ENCODE measurements at places on chromosomes 16 and 17.

- no peak for DNase-seq
Observed at GRCh38 chr16:15689290-15689689, 39.2 kb downstream of the NDE1 start.

GRCh38 chr17:40349895-40350688, 14.4 kb downstream of the GJD3 start:
- no peak for DNase-seq

DNA sequence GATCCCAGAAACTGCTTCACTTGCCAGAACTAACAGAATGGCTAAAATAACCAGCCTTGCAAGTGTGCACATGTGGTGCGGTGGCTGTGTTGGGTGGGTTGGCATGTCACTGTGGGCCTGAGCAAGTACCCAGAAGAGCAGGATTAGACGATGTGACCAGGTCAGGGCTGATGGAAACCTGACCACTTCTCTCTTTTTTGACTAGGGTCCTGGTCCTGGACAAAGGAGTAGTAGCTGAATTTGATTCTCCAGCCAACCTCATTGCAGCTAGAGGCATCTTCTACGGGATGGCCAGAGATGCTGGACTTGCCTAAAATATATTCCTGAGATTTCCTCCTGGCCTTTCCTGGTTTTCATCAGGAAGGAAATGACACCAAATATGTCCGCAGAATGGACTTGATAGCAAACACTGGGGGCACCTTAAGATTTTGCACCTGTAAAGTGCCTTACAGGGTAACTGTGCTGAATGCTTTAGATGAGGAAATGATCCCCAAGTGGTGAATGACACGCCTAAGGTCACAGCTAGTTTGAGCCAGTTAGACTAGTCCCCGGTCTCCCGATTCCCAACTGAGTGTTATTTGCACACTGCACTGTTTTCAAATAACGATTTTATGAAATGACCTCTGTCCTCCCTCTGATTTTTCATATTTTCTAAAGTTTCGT, 16.7 kb downstream of the ANKRD40 start:
- no peak for DNase-seq

GRCh38 chr16:72458035-72458434, 286.1 kb upstream of the PMFBP1 start:
- no peak for DNase-seq

- no peak for DNase-seq
Observed at GRCh38 chr16:24514096-24514495, 25.3 kb upstream of the RBBP6 start.

DNA sequence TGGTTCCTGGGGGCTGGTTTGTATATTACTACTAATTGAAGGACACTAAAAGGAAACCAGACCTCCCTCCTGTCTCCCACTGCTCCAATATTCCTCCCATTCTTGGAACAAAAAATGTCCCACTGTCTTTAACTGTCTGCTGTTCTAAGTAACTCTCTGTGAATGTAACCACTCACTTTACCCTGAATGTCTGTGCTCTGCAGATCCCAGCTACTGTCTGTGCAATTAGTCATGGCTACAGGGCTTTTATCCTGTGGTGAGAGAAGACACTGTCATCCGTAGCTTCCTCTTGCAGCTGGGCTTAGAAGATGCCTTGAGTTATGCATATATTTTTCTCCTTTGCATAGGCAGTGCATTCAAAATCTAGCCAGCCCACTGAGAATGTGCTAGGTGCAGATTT, 853.8 kb downstream of the CDH8 start:
- no peak for DNase-seq

DNA sequence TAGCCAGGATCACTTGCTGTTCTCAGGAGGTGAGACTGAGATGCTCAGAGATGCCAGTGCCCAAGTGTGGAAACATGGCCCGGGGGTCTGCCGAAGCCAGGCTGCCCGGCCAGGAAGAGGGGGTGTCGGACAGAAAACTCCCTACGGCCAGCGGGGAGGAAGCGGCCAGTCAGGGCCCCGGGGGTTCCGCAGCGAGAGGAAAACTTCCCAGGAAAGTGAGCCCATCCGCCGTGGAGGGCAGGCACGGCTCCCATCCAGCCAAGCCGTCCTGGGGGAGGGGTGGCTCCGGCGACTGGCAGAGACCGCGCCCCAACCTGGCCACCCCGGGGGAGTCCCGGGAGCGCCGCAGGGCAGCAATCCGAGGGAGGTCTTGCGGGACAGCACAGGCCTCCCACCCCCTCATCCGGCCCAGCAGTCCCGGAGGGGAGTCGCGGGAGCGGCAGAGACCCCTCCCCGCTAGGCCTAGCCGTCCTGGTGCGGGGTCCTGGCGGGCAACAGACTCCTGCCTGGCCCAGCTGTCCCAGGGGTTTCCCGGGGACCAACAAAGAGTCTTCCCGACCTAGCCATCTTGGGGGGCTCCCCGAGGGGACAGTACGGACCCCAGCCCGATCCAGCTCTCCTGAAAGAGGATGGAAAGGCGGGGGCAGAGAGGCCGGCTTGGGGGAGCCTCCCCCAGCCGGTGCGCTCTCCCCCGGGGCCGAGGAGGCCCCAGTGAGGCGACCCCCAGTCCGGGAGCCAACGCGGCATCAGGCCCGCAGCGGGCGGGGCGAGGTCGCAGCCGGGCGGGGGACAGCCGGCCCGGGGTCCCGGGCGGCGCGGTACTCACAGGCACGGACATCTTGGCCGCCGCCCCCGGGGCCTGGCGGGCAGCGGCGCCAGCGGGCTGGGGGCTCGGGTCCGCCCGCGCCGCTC, 13.8 kb upstream of the BCAR1 start:
- no peak for DNase-seq

- no peak for DNase-seq
Observed at GRCh38 chr17:63381101-63381729, 64.9 kb downstream of the CYB561 start.

GRCh38 chr17:57442914-57443571, 186.7 kb downstream of the MSI2 start:
- no peak for DNase-seq

- DNase-seq, result no peak
Observed at GRCh38 chr16:15434425-15435215, at the start of gene BMERB1. Gene BMERB1 (plus strand): TSS chr16:15434588. CDS start chr16:15434654, 66 bp downstream.

DNA sequence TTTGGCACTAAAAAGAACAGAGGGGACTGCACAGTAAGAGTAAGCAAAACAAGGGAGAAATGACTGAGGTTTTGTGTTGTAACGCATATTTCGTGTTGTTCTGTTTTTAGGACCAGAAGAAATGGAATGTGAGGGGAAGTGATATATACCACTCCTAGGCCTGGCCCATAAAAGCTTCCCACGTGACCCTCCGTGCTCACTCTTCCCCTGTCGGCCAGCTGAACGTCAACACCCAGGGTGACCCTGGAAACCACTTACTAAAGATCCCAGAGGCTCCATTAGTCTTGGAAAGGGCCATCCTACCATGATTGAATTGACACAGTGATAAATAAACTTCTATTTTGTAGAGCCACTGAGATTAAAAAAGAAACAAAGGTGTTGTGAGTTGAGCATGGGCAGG, 79.8 kb downstream of the HELZ start:
- DNase-seq, result no peak

DNA sequence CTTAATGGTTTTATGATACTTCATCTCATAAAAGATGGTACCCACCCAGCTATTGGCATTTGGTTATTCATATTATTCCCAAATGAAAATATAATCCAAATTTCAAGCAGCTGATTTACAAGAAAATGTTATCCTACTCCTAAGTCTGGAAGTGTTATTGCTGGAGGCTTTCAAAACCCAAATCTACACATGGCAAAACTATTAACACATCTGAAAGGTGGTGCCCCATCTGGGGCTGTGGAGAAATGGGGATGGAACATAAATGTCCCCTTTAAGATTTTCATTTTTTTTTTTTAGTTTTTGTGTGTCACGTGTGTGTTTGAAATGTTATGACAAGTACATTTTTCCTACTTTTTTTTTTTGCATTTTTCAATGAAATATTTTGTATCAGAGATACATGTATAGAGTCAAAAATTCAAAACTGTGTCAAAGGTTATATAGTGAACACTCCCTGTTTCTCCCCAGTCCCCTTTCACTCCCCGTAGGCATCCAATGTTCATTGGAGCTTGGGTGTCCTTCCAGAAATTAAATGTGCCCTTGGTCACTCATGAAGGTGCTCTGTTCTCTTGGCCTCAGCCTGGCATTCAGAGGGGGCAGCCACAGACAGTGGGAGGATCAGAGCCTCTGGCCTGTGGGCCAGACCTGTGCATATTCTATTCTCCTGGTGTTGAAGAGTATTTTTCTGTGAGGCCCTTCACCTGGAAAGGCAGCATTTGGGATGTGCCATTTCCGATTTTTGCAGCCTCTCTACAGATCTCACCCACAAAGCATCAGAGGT, 79.1 kb downstream of the CLEC16A start:
- no peak for DNase-seq

DNA sequence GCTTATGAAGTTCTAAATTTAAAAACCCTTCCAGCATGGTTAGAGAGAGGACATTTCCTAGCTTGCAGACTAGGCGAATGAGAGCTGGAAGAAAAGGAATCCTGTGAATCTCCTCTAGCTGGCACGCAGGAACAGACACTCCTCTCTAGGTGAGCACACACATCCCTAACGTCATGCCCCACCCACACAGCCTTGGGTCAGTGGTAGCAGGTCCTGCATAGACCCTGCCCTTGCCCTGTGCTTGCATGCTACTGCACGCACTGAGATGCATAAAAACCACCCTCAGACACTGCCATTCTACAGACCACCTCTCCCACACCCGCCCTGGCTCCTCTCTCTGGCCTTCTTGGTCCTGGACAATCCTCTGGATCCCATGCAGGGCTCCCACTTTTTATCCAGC, 23.5 kb downstream of the CES1 start:
- DNase-seq, result no peak

- no peak for DNase-seq
Observed at GRCh38 chr17:11720816-11721215, 122.5 kb downstream of the DNAH9 start.

DNA sequence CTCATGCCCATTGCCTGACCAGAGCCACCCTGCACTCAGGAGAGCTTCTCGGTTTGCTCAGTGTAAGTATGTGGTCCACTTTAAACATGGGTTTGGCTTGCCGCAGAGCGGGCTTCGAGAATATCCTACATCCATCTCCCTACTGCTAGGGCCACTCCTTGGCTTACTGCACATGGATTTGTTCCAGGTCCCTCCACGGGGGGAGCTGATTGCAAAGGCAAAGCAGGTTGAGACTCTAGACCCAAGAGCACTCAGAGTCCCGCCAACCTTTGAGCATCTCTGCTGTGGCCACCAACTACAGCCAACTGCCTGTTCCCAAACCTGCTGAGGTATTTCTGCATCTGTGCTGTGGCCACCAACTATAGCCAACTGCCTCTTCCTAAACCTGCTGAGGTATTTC, 26.4 kb downstream of the RNF135 start:
- DNase-seq, result no peak

GRCh38 chr16:53925107-53925410, 221.1 kb downstream of the FTO start:
- no peak for DNase-seq

- DNase-seq, result no peak
Observed at GRCh38 chr17:57377094-57377493, 120.8 kb downstream of the MSI2 start.
